ENCODE measurements at places on chromosomes 3 and 15.

DNA sequence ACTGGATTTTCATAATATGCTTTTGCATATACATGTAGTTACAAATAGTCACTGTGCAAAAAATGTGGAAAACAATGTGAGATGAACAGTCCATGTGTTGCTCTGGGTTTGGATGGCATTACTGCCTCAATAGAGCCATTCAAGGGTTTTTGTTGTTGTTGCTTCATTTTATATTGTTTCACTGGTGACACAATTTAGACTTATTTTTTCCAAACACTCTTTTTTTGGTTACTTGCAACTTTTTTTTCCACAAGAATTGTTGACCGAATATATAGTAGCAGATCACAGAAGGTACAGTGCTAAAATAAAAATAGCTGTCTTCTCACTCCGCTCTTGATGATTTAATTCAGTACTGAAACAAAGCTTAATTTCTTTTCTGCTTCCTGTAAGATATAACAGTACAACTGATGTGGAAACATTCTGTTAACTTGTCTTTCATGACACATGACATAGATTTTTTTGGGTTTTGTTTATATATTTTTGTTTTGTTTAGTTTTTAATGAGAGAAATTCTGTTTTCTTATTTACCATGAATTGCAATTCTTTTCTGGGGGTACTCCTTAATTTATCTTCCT, 618.6 kb downstream of the NAALADL2 start:
- no peaks in the 10 kb centered on the region for H3K4me1 ChIP-seq
- no peak for DNase-seq
- H3K27ac ChIP-seq, result no peak overlapping the region

GRCh38 chr3:27317096-27317495, 52.1 kb downstream of the NEK10 start:
- DNase-seq, result no peak
- H3K36me3 ChIP-seq, result no peaks in the 10 kb centered on the region
- H3K27ac ChIP-seq, result no peak overlapping the region
- H3K4me3 ChIP-seq, result no peak overlapping the region
- no peaks in the 10 kb centered on the region for H3K27me3 ChIP-seq

- peaks cover 48% of the 10 kb centered on the region for H3K36me3 ChIP-seq
- H3K27me3 ChIP-seq, result no peaks in the 10 kb centered on the region
- H3K4me3 ChIP-seq, result no peak overlapping the region
Measured at GRCh38 chr15:65769482-65769881, 22.6 kb downstream of the DENND4A start.

DNA sequence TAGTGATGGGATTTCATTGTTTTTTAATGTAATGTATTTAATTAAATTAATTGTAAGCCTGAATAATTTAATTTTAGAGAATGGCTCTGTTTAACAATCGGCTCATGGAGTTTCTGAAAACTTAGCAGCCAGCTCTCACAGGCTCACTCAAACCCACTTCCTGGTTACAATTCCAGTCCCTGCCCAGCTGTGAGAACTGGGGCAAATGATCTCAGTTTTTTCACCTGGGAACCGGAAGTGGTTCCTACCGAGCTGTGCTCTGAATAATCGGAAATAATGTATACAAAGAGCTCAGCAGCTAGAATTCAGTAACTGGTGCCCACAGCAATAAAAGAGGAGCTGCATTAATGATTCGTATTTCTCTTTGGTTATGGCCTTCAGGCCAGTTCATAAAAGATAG, 244.3 kb upstream of the MCTP2 start:
- H3K36me3 ChIP-seq, result no peaks in the 10 kb centered on the region
- H3K27ac ChIP-seq, result no peak overlapping the region
- peaks cover 5% of the 10 kb centered on the region for H3K27me3 ChIP-seq
- H3K4me3 ChIP-seq, result no peak overlapping the region
- H3K4me1 ChIP-seq, result peaks cover 18% of the 10 kb centered on the region

DNA sequence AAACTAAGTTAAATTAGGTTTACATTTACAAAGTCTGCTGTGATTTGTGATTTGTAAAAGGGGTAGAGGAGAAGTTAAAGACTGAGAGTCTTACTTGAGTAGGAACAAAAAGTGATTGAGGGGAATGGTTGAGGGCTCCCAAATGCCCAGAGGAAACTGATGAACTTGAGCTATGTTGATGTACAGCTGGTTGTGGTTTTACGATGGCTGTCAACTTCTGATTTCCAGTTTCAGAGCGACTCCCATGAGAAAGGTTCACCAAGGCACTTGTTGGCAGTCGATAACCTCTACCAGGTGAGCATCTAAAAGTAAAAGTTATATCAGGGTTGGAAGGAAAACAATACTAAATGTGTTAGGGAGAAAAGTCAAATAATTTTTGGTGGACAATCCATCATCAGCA, 91.0 kb downstream of the XRN1 start:
- H3K4me3 ChIP-seq, result no peak overlapping the region
- DNase-seq, result no peak
- H3K27ac ChIP-seq, result no peak overlapping the region
- H3K27me3 ChIP-seq, result no peaks in the 10 kb centered on the region
- no peaks in the 10 kb centered on the region for H3K4me1 ChIP-seq

- H3K36me3 ChIP-seq, result no peaks in the 10 kb centered on the region
- H3K27me3 ChIP-seq, result peaks cover 37% of the 10 kb centered on the region
- H3K4me1 ChIP-seq, result peaks cover 16% of the 10 kb centered on the region
Measured at GRCh38 chr15:34609102-34610057, 25.9 kb upstream of the GOLGA8B start.

DNA sequence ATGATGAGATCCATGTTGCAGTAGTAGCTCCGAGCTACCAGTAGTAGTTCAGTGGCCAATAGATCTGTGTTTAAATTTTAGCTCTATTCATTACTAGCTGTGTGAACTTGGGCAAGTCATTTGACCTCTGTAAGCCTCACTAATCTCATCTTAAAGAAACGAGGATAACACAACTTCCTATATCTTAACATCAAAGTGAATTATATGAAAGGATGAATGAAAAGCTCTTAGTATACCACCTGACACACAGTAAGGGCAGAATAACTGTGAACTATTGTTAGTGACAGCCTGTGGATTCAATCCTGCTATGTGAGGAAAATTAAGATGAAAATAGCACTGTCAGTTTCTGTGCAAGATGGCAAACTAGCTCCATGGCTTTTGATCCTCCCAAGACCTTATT, 114.5 kb upstream of the PHLDB2 start:
- no peaks in the 10 kb centered on the region for H3K27me3 ChIP-seq
- DNase-seq, result no peak
- H3K36me3 ChIP-seq, result peaks cover 7% of the 10 kb centered on the region
- no peak overlapping the region for H3K27ac ChIP-seq

- no peak overlapping the region for H3K4me3 ChIP-seq
- H3K27me3 ChIP-seq, result no peaks in the 10 kb centered on the region
- H3K36me3 ChIP-seq, result peaks cover 34% of the 10 kb centered on the region
- no peak for DNase-seq
Measured at GRCh38 chr15:63722204-63722808, 111.4 kb downstream of the HERC1 start.

DNA sequence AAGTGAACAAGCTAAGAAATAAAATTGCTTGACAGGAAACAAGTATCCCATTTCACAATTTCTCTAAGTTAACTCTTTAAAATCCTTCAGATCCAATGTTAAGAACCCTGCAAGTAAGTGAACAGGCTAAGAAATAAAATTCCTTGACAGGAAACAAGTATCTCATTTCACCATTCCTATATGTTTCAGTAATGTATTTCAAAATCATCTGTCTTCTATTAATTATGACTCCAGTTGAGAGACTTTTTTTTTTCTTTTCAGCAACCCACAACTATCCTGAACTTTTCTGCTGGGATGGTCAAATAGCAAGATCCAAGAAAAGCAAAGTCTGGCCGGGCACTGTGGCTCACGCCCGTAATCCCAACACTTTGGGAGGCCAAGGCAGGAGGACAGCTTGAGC, 2.4 kb upstream of the SLC12A6 start:
- H3K36me3 ChIP-seq, result peaks cover 33% of the 10 kb centered on the region
- H3K4me1 ChIP-seq, result peaks cover 44% of the 10 kb centered on the region
- DNase-seq, result no peak
- peak overlapping the region; percentile 43 for H3K27ac ChIP-seq
- H3K27me3 ChIP-seq, result no peaks in the 10 kb centered on the region
- H3K4me3 ChIP-seq, result peak overlapping the region; percentile 22

- peak; percentile 95 for DNase-seq
- H3K27me3 ChIP-seq, result no peaks in the 10 kb centered on the region
- peaks cover 60% of the 10 kb centered on the region for H3K4me1 ChIP-seq
- H3K27ac ChIP-seq, result peak overlapping the region; percentile 95
Measured at GRCh38 chr3:196179380-196180308, 31.6 kb downstream of the ZDHHC19 start.

GRCh38 chr3:82416830-82417229, 655.4 kb upstream of the GBE1 start:
- H3K27ac ChIP-seq, result no peak overlapping the region
- no peak for DNase-seq
- H3K4me1 ChIP-seq, result no peaks in the 10 kb centered on the region
- H3K27me3 ChIP-seq, result no peaks in the 10 kb centered on the region

DNA sequence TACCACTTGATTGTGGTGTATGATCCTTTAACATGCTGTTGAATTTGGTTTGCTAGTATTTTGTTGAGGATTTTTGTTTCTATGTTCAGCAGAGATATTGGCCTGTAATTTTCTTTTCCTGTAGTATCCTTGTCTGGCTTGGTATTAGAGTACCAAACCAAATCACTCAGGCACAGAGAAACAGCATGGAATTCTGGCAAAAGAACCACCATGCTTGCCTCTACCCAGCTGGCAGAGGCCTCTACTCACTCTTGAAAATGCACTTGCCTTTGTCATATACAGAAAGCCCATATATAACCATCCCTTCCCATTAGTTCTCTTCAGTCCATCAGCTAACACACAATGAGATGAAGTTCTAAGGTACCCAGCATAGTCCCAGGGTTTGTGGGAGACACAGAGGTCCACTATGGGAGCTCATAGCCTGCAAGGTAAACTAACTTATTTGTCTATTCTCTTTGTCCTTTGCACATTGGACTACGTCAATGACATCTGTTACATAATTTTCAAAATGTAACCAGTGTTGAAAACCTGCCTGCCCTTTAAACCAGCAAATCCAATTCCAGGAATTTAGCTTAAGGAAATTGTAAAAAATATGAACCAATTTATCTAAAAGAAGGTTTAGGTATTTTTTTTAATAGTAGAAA, 82.1 kb upstream of the POMGNT2 start:
- no peak overlapping the region for H3K27ac ChIP-seq
- H3K4me3 ChIP-seq, result no peak overlapping the region
- DNase-seq, result no peak
- peaks cover 6% of the 10 kb centered on the region for H3K36me3 ChIP-seq
- peaks cover 9% of the 10 kb centered on the region for H3K4me1 ChIP-seq
